ENCODE measurements at places on chromosomes 5 and 9. TPM values are rescaled to one million over a fixed set of nuclear protein-coding genes. Genes with fewer than 3 reads are reported as not detected.

GRCh38 chr9:91164724-91165520, 196.8 kb downstream of the AUH start:
- DNase-seq = peak; percentile 45
- H3K4me3 ChIP-seq = no peak overlapping the region
- H3K27ac ChIP-seq = no peak overlapping the region
- H3K27me3 ChIP-seq = no peaks in the 10 kb centered on the region

DNA sequence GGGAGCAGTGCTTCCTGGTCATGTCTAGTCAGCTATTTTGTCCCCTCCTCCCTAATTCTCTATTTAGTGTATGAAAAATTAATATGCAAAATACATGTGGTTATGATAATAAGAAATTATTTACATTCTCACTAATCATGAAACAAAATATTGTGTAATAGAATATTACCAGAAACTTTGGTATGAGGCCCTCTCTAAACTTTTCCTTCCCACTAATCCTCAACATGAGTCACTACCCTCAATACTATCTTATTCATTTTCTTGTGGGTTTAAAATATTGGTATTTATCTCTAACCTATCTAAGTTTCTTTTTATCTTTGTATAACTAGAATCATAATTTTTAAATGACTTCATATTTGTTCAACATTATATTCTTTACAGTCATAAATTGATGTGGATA, 545.9 kb upstream of the PTPRD start:
- no peak overlapping the region for H3K4me3 ChIP-seq
- no peaks in the 10 kb centered on the region for H3K4me1 ChIP-seq
- no peak for DNase-seq
- H3K27me3 ChIP-seq = no peaks in the 10 kb centered on the region

DNA sequence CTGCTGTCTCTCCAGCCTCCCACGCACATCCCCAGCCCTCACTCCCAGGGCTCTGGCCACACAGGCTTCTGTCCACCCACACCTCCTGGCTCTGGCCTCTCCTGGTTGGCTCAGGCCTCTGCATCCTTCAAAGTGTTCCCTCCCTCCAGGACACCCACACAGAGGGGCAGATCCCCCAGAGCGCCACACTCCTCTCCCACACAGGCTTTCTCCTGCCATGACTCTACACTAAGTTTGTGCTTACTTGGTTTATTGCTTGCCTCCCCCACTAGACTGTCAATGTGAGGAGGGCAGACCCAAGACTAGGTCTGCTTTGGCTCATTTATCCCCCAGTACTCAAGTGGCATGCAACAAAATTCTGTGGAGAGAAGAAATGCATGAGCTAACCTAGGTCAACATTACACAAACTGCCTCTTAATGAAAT, 67.0 kb upstream of the SPOCK1 start:
- H3K27ac ChIP-seq = no peak overlapping the region
- no peaks in the 10 kb centered on the region for H3K36me3 ChIP-seq
- peaks cover 17% of the 10 kb centered on the region for H3K27me3 ChIP-seq
- H3K4me1 ChIP-seq = peaks cover 45% of the 10 kb centered on the region

Gene EIF4EBP3
- total RNA-seq = 13.1 TPM

- H3K27me3 ChIP-seq = no peaks in the 10 kb centered on the region
- peak overlapping the region; percentile 96 for H3K27ac ChIP-seq
- H3K4me1 ChIP-seq = peaks cover 49% of the 10 kb centered on the region
Measured at GRCh38 chr5:139698490-139699146, 50.5 kb downstream of the CXXC5 start.

Gene MAMDC2
- total RNA-seq = 9.0 TPM

GRCh38 chr9:103617046-103617445, 477.1 kb upstream of the SMC2 start:
- H3K36me3 ChIP-seq = no peaks in the 10 kb centered on the region
- H3K27ac ChIP-seq = no peak overlapping the region
- H3K27me3 ChIP-seq = no peaks in the 10 kb centered on the region
- no peak overlapping the region for H3K4me3 ChIP-seq
- peaks cover 5% of the 10 kb centered on the region for H3K4me1 ChIP-seq

Gene SPAG8
- 3.4 TPM for total RNA-seq

Gene FSTL4
- total RNA-seq = not detected

- H3K4me1 ChIP-seq = peaks cover 24% of the 10 kb centered on the region
- H3K27ac ChIP-seq = no peak overlapping the region
- H3K27me3 ChIP-seq = peaks cover 6% of the 10 kb centered on the region
- no peaks in the 10 kb centered on the region for H3K36me3 ChIP-seq
- DNase-seq = no peak
- H3K4me3 ChIP-seq = no peak overlapping the region
Measured at GRCh38 chr9:93053781-93054331, 4.6 kb upstream of the SUSD3 start.

DNA sequence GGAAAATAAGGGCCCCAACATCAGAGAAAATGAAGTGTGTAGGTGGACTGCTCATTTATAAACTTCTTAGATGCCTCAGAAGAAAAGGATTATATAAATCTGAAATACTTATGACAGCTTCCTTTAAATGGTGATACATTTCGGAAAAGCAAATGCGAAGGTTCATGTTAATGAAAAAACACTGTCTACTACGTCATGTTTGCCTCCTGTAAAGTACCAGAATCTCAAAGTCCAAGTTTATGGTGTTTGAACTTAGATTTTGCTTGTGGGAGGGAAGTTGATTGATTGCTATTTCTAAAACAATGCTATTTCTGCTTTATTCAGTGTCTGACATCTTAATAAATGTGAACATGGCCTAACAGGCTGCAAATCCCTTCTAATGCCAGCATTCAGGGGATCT, 514.6 kb downstream of the ZNF608 start:
- H3K36me3 ChIP-seq = no peaks in the 10 kb centered on the region
- H3K4me1 ChIP-seq = peaks cover 22% of the 10 kb centered on the region
- DNase-seq = no peak
- no peak overlapping the region for H3K27ac ChIP-seq
- H3K27me3 ChIP-seq = no peaks in the 10 kb centered on the region

Data from left ventricle myocardium inferior (tissue), 1 donor.